Fibroblast of skin of abdomen (primary cell): ENCODE measurements at places on chromosomes 3 and 15.
A peak's percentile ranks its signal among the peaks of the same experiment; 100 is the strongest.

- no peak for DNase-seq
Measured at GRCh38 chr3:163838769-163839168, 1239.5 kb downstream of the SI start.

DNA sequence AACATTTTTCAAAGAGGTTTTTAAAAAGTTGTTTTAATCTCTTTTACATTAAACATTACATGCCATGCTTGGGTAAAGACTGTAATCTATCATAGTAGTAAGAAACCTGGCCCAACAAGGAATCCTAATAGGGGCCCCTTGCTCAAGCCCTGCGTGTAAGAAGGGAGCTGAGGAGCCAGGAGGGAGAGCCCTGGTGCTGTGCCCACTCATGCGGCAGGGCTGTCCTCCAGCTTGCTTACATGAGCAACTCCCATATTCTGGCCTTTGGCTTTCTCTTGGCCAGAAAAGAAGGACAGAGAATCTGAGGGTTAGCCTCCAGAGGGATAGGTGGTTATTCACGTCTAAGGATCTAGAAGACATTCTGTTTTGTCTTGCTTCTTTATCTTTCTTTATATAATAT, 49.8 kb downstream of the KBTBD12 start:
- no peak for DNase-seq

- DNase-seq: no peak
Measured at GRCh38 chr3:181311186-181311585, 321.6 kb upstream of the DNAJC19 start.

GRCh38 chr3:129491794-129492193, 36.6 kb upstream of the RHO start:
- DNase-seq: no peak

DNA sequence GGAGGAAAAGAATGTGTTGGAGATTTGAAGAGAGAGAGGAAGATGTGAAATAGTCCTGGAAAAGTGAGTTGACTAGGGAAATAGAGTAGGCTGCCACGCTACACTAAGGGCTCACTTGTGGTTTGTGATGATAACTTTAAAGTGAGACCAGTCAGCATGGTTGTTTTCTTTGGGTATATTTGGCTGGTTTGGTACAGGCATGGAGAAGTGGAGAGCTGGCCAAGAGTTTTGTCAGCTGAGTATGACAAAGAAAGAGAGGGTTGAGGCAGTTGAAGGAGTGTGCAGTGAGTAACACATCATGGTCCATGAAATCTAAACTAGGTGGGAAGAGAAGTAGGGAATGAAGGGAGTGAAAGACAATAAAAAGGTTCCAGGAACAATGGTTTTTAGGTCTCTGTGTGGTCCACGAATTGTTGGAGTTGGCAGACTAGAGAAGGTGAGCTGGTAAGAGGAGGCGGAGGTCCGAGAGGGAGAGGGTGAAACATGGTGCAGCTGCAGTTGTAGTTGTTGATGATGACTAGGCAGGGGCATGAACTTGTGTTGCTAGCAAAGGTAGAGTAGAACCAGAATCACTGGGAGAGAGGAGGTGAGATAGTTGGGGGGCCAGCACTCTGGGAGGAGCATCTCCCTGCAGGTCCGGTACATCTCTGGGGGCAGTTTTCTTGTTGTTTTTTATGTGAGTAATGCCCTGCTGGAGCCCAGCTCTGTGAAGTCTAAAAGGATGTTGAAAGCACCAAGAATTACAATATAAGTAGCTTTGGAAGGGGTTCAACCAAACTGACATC, 21.0 kb downstream of the ZNF80 start:
- DNase-seq: no peak

GRCh38 chr3:159616234-159616825, 372.3 kb upstream of the IL12A start:
- DNase-seq: peak; percentile 65

DNA sequence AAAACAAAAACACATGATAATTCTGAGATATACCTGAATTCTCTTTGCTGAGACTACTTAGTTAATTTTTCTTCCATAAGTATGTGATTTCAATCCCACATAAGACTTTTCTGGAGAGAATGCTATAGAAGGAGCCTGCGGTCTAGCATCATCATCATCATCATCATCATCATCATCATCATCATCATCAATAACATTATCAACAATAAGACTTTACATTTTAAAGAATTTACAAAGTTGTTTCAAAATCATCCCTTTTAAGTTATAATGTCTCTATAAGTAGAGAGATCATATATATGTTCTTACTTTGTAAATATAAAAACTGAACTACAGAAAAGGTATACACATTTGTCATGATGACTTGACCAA, 965.3 kb downstream of the ROBO1 start:
- no peak for DNase-seq

GRCh38 chr15:71115567-71116351, 488 bp downstream of the THSD4 start:
- DNase-seq: peak; percentile 50

DNA sequence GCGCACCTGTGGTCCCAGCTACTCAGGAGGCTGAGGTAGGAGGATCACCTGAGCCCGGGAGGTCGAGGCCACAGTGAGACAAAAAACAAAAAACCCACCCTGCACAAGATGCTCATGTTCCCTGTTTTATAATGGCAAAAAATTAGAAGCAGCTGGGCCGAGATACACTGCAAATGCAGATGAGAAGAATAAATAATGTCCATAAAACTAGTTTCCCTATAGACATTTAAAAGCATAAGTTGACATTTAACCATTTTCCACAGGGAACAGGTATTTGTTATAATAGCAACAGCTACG, 537 bp upstream of the SCAP start:
- DNase-seq: no peak

GRCh38 chr15:41435037-41435786, 18.3 kb downstream of the RTF1 start:
- DNase-seq: no peak

- DNase-seq: peak; percentile 49
Measured at GRCh38 chr3:14209581-14210289, 31.1 kb downstream of the LSM3 start.

- DNase-seq: no peak
Measured at GRCh38 chr3:56688191-56688590, 5.1 kb upstream of the TASOR start.

DNA sequence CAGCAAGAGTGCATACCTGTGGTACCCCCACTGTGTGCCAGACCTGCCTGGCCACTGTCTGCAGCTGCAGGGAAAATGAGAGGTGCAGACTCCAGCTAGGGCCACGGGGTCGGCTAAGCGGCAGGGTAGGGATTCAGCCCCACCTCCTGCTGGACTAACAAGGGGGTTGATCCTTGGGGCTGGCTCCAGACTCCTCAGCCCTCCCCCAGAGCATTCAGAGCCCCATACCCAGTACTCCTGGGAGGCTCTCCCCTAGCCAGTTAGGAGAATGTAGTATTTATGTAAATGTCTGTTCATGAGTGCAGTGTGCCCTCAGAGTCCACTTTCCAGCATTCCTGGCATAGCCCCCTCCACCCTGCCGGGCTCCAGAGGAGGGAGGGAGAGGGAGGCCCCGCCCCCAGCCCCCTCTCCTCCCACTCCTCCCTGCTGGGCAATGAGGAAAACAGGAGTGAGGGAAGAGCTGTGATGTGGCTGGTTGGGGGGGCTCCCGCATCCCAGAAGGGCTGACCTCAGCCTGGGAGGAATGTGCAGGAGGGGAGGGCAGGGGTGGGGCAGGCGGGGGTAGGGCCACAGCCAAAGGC, 4.5 kb upstream of the SEMA3B start:
- DNase-seq: peak; percentile 98

DNA sequence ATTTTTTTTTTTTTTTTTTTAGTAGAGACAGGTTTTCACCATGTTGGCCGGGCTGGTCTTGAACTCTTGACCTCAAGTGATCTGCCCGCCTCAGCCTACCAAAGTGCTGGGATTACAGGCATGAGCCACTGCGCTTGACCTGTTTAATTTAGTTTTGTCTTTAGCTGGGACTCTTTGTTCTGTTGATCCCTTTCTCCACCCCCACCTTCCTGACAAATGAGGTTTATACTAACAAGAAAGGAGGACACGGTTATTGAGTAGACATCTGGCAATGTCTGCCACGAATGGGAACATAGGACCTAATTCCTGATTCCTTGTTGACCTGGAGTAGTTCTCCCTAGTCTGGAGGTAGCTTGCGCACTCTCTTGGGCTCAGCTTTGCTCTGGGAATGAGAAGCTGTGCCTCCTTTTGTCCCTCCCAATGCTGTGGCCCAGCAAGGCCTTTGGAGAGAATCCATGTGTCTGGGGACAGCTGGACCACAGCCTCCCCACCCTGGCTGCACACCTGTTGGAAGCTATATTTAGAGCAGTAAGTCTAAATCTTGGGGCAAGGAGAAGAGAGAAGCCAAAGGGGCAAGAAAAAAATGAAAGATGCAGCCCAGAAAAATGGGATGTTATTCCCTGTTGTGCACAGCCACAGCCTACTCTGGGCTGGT, 53.2 kb upstream of the ADPGK start:
- no peak for DNase-seq

DNA sequence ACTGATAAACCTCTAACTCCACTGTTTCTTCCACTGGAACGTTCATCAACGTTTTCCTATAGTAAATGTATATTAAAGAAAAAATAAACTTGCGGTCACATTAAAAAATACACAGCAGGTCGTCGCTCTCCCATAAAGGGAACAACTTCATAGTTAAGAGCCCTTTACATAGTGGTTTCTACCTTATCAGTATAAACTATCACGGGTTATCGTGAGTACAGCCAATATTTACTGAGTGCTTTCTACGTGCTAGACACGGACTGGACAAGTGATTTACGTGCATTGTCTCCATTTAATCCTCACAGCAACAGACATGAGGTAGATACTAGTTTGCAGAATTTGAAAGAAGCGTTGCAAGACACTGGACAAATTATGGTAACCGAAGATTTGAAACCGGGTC, 964 bp upstream of the TASOR start:
- no peak for DNase-seq

DNA sequence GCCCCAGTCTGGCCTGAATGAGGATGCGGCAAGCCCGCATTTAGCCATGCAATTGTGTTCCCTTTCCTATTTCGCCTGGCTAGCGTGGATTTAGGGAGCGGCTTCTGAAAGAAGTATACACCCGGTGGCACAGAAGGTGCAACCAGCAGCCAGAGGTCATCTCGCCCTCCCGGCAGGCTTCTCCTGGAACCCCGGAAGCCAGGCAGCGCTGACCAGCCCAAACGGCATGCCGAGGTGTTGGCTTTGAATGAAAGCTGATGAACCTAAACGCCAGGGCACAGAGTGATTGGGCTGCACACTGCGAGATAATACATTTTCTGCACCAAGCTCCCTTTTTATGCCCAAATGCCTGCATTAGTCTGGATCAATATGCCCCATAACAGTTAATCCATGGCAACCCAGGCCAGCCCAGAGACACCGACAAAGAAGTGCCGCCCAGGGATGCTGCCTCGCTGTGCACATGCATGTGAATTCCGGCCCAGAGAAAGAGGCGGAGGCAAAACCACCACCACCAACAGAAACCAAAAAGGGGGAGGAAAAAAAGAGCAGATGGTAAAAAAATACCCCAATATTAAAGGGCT, 1.4 kb downstream of the SRGAP3 start:
- no peak for DNase-seq

DNA sequence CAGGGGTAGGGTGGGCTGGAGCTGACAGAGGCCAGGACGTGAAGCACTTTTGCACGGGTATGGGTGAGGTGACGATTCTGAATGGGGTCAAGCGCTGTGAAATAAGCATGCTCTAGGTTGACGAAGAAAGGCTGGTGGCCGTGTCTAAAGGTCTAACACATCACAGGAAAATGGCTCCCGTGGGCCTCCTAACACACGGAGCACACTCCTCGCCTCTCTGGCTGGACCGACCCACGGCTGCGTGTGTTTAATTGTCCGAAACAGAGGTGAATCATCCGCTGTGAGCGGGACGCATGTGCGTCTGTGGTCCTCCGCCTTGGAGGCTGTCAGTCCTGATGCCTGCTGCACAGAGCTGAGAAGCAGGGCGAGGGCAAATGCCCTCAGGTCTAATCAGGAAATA, 130.6 kb downstream of the NSMCE3 start:
- no peak for DNase-seq
